Stimulated activated CD4-positive, alpha-beta T cell treated with anti-CD3 and anti-CD28 coated beads, Interleukin-1b, Interleukin-23, amount 100 ng/mL, for 1 hour (primary cell): ENCODE measurements at places on chromosomes 2 and 18.

- DNase-seq, result no peak
Measured at GRCh38 chr2:45763797-45764196, 112.3 kb downstream of the PRKCE start.

GRCh38 chr2:18299423-18300212, 260.8 kb downstream of the RDH14 start:
- no peak for DNase-seq

- no peak for DNase-seq
Measured at GRCh38 chr2:33343387-33343895, 133.0 kb upstream of the RASGRP3 start.

- DNase-seq, result no peak
Measured at GRCh38 chr2:121591199-121591598, 58.1 kb downstream of the CLASP1 start.

GRCh38 chr18:57559314-57559713, 27.2 kb downstream of the FECH start:
- DNase-seq, result no peak

GRCh38 chr18:3836483-3837335, 386.7 kb downstream of the TGIF1 start:
- no peak for DNase-seq

DNA sequence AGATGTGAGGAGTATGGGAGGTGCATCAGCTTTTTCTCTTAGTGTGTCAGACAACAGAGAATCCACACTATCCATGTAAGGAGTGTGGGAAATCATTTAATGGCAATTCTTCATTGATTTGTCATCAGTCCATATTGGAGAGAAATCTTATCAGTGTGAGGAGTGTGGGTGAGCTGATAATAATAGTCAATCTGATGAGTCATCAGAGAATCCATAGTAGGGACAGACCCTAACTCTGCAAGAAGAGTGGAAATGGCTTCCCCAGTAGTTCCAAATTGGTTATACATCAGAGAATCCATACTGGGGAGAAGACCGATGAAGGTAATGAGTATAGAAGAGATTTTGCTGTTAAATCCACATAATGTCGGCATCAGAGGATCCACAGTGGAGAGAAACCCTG, 150.5 kb upstream of the THUMPD2 start:
- no peak for DNase-seq

DNA sequence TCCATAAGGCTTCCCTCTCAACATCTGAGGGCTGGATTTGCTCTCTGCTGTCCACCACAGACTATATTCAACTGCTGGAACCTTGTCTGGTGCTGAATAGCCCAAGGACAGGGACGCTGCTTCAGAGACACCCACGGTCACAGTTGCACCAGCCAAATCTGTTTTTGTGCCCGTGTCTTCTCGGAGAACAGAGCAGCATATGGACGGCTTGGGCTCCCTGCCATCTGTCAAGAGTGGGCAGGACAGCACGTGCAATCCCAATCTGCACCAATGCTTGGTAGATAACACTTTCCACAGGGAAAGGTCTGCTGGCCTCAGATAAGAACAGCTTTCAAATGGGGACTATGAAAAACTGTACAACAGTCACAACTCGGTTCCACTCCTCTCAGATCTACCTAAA, 466.1 kb downstream of the TGIF1 start:
- DNase-seq, result no peak

DNA sequence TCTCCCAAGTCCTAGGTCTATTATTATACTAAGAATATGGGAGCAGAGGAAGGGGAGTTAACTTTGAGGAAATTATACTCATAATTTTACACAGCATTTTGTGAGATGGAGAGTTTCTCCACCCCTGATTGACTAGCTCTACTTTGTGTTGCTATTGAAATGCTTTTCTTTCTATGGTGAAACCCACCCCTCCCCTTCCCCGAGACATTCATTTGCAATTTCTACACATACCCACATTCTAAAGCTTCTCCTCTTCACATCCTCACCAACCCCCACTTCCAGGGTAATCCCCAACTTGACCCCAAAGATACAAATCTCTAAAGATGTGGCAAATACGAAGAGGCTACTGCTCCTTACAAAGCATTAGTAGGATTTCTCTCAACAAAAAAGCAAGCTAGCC, 992.2 kb downstream of the BCL11A start:
- DNase-seq, result no peak

- no peak for DNase-seq
Measured at GRCh38 chr2:106563195-106563594, 76.0 kb downstream of the CD8B2 start.

- no peak for DNase-seq
Measured at GRCh38 chr18:58842978-58843687, 21.5 kb upstream of the ZNF532 start.

DNA sequence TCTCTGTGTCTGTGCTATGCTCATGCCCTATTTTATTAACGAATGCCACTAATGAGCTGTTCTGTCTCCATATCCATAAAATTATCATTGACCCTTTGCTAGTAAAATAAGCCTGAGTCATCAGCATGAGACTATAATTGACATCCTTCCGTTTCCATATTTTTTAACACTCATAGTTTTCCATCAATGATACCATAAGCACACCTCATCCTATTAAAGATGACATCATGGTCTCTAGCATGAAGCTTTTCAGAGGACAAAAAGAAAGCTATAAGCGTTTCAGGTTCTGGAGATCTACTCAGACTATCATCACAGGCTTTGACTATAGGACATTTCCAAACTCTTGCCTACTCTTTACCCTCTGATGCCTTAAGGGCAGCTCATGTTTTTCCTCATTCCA, 1.2 kb upstream of the DSC2 start:
- no peak for DNase-seq

- no peak for DNase-seq
Measured at GRCh38 chr2:240988146-240988545, 10.3 kb upstream of the SNED1 start.

DNA sequence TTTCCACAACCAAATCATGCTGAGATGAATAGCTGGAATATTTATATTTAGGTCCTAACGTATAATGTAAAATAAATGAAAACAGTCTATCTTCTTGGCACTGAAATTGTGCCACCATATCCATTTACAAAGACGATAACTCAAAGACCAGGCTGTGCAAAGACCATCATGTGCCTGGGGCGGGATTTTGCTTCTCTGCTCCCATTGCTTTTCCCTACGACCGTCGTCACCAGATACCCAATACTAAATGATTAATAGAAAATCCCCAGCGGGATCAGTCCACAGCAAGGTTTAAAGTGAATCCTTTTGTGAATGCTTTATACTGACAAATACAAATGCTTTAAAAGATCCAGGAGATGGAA, 194.3 kb upstream of the ARL4C start:
- DNase-seq, result no peak

DNA sequence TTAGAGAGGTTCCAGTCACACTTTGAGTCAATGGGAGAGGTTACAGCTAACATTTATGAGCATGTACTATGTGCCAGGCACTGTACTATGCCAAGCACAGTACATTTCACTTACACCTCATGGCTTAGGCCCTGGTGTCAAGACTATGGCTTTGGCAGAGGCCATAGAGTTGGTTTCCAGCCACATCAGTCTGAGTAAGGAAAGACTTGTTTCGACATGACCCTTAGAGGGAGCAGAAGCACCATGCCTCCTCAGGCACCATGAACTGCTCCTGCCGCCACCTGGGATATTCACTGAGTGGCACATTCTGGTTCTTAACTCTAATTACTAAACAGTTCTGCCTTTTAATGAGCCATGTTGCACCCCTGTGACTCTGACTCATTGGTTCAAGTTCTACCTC, 12.7 kb downstream of the DGUOK start:
- no peak for DNase-seq

DNA sequence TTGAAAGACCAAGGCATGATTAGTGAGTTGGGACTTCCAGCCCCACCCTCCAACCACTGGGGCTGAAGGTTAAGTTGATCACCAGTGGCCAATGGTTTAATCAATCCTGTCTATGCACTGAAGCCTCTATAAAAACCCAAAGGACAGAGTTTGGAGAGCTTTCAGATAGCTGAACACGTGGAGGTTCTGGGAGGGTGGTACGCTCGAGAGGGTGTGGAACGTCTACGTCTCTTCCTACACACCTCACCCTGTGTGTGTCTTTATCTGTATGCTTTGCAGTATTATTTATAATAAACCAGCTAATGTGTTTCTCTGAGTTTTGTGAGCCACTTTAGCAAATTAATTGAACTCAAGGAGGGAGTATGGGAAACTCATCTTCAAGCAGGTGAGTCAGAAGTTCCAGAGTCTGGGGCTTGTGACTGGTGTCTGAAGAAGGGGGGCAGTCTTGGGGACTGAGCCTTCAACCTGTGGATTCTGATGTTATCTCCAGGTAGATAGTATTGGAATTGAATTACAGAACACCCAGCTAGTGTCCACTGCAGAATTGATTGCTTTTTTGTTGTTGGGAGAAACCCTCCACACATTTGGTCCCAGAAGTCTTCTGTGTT, 20.3 kb downstream of the ACTR3 start:
- peak; percentile 29 for DNase-seq

DNA sequence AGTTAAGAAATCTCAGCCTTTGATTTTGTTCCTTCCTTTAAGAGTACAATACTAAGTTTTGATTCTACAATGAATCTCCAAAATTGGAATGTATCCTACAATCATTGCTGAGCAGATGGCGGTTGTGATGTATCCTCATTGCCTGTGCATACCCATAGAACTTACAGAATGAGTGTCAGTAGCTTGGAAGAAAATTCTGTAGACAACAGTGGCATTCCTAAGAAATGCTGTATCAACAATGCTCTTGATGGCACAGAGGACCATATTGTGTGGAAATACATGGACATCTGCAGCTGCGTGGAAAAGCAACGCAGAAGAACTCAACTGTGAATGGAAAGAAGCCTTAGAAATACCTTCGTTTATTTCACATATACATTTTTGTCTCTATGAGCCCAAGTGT, 30.2 kb downstream of the GAREM1 start:
- no peak for DNase-seq

DNA sequence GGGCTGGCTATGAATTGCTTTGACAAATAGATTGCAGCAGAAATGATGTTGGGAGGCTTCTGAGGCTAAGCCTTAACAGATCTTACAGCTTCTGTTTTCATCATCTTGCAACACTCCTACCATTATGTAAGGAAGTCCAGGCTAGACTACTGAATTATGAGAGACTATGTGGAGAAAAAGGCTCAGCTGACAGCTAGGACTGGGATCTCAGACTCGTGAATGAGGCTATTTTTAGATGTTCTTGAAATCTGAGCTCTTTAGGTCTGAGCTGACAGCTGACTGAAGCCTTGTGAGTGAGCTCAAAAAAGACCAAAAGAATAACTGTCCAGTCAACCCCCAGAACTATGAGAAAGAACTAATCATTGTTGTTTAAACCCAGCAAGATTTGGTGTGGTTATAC, 70.3 kb downstream of the VWC2L start:
- DNase-seq, result no peak

- no peak for DNase-seq
Measured at GRCh38 chr18:7321831-7322230, 90.9 kb downstream of the LRRC30 start.

- no peak for DNase-seq
Measured at GRCh38 chr2:151869291-151869690, 41.1 kb upstream of the ARL5A start.

- no peak for DNase-seq
Measured at GRCh38 chr2:156430980-156431358, 5.2 kb upstream of the GPD2 start.

DNA sequence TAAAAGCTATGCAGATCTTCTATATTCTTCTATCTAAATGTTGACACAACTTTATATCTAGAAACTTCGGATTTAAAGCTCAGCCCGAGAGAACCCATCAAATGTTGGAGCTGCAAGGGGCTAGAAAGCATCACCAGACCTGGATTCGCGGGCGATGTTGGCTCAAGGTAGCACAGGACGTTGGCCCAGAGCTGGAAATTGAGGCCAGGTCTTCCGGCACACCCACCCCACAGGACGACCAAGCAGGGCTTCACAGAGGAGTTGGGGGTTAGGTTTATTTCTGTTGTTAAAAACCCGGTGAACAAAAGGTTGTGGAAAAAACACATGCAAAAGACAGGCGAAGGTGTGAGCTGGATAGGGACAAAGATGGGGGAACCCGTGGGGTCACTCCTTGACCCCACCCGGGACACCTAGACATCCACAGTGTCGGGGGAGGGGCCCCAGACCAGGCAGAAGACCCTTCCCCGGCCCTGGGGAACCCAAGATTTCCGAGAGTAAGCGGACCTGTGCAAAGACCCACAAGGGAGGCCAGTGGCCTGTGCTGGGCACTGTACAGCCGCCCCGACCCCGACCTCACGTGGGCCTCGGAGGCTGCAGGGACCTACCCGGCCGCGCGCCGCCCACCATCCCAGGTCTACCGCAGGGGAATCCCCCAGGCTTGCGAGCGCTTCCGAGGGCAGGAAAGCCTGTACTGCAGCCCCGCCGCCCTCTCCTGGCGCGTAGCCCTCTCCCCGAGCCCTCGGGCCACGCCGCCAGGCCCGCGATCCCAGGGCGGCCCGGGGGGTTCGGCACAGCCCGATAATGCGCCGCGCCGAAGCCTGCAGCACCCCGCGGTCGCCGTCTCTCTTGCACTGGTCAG, 1.8 kb upstream of the AGBL5 start:
- DNase-seq, result no peak

- DNase-seq, result no peak
Measured at GRCh38 chr2:46142546-46143428, 154.4 kb upstream of the EPAS1 start.

DNA sequence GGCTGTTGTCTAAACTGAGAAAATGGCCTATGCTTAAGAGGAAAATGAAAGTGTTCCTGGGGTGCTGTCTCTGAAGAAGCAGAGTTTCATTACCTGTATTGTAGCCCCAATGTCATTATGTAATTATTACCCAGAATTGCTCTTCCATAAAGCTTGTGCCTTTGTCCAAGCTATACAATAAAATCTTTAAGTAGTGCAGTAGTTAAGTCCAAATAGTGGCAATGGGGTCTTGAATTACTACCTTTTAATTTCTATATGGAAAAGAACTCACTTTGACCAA, 13.8 kb upstream of the ALLC start:
- DNase-seq, result no peak

GRCh38 chr2:173692068-173692467, 273.1 kb downstream of the SP3 start:
- no peak for DNase-seq

DNA sequence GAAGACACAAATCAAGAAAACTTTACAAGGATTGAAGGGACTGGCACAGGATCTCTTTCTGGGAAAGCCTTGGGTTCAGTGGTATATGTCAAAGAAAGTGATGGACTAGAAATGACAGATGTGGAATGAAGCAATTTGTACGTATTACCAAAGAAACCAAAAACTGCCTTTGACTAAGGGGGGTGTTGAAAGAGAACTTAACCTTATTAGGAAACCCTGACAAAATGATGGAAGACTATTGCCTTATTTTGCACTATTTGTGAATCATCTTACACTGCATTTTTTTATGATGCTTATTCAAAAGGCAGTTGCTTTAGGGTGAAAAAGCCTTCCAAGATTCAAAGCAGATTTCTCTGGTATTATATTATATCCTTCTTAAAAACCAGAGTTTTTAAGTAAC, 4.0 kb downstream of the TSGA10 start:
- DNase-seq, result no peak
